ENCODE measurements at places on chromosomes 2 and 18.

DNA sequence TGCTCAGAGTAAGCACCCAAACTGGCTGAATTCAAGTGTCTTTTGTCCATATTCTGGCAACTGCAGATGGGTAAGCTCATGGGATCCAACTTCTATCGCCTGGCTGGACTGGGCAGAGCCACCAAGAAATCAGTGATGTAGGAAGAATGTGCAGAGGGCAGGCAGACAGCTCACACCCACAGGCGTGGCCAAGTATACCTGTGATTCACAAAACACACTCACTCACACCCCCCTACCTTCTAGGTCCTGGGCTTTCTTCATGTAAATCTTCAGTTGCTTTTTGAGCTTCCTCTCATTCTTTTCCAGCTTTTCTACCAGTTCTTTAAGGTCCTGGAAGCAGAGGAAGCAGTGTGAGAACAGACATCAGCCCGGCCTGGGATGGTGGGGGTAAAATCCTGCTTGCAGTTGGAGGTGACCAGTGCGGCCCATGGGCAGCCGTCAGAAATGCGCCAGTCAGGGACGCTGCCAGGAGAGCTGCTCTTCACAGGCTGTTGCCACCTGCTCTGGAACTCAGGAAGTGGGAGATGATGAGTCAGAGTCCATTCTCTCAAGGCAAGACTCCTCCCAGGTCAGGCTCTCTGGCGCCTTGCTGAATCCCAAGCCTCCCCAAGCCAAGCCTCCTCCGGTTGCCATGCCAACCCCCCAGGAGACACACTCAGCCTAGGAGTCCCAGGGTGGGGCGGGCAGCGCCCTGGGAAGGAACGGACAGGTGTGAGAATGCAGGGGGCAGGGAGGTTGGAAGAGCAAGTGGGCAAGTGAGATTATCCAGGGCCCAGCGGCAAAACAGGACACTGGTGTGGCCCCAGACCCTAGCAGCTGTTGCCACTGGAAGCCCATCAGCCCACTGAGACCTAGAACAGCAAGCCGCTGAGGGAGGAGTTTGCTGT lies 36.2 kb upstream of the ACAA2 start:
- DNase-seq = peak; percentile 20

DNA sequence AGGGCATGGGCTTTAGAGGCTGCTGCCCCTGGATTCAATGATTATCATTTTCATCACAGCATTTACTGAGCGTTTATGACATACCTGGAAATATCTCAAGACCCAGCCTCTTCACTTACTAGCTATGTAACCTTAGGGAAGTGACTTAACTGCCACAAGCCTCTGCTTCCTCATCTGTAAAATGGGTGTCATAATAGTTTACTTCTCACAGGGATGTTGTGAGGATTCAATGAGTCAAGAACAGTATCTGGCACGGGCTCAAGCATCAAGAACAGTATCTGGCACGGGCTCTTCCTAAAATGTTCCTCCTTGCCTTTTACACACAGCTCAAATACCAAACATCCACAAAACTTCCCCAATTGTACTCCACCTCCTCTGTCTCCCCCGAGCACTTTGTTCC lies 31.4 kb downstream of the LGALSL start:
- no peak for DNase-seq

DNA sequence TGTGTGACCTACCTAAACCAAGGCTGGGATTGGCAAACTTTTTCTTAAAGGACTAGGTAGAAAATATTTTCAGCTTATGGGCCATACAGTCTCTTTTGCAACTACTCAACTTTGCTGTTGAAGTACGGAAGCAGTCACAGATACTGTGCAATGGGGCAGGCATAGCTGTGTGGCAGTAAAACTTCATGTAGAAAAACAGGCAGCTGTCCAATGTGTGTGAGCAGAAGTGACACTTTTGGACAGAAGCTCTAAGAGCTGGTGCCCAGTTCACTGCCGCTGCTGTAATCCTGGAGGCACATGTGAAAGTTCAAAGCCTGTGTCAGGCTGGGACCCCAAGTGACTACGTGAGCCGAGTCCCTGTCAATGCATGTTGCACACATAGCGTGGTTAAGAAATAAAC lies 46.7 kb downstream of the MAPK4 start:
- DNase-seq = no peak

DNA sequence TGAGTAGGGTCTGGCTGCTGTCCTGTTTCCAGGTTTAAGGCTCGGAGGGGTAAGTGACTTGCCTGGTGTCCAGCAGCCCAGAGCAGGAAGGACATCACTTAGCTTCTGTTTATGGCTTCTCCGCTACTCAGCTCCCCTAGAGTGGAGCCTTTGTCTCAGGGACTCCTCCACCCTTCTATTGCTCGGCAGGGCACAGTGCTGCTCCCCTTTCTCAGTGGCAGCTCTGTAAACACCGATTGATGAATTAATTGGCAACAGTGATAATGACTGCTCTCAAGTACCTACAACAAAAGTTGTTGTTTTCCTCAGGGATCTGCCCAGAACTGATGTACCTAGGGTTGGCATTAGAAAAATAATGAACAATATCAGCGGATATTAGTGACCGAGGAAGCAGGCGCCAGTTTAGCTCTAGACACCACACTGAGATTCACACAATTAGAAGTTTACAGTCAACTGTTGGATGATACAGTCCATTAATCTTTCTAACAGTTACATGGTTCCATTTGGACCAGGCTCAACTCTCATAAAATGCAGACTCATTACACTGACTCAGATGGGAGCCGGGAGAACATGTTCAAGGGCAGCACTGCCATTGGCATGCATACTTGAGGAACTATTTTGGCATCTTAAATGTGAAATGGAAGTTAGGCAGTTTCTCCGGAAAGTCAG lies 265.7 kb downstream of the MTX2 start:
- no peak for DNase-seq

DNA sequence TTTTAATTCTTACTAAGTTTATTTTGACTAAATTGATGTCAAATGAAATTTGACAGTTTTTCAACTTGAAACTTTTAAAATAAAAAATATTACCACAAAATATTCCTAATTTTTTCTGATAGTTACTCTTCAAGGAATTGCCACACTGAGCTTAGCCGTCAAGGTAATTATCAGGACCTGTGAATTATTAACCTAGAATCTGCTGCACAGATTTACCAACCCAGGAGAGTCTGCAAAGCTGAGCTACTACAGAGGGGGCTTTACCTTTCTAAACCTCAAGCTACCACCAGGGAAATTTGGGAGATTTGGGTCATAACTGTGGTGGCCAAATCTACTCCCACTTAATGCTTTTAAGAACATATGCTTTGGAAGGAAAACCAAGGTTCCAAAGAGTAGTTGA lies 324.6 kb downstream of the CCDC178 start:
- DNase-seq = no peak

- DNase-seq = no peak
Observed at GRCh38 chr2:239833269-239834109, 191.7 kb downstream of the NDUFA10 start.

DNA sequence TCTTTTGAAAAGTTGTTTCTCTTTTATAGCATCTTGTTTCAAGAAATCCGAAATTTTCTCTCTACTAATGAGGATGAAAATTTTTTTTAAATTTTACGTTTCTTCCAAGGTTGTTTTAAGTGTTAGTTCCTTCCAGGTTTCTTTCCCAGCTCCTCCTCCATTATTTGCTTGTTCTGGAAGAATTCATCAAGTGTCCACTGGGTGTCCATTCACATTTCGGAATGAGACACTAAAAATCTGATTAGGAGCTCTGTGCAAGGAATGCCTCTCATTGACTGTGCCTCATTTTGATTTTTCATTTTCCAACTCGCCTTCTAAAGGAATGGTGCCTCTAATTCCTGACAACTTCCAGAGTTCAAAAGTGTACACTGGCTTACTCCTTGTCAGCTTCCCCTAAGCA lies 6.1 kb downstream of the SP100 start:
- DNase-seq = no peak

DNA sequence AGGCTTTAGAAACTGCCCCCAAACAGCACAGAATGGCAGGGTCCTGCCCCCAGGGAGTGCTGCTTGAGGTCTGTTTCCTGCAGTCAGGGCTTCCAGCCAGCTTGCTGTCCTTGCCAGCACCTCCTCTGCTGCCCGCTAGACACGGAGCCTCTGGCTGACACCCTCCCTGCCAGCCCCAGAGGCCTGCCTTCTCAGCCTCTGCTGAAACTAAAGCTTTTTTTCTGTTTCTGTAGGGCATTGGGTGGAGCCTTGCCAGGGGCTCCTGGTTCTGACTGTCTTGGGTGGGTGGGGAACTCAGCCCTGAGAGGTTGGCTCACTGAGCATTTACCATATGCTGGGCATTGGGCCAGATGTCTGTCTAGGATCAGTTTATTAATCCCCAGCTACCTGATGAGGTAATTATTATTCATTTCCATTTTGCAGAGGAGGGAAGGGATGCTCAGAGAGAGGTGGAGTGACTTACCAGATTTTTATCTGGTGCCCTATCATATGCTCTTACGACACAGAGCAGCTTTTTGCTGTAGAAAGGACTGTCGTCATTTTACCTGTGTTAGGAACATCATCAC lies 35.4 kb downstream of the INPP4A start:
- DNase-seq = peak; percentile 78

GRCh38 chr2:44321360-44321759 lies 39.9 kb downstream of the PREPL start:
- DNase-seq = no peak

GRCh38 chr2:42050703-42051542 lies 3.1 kb downstream of the PKDCC start:
- DNase-seq = no peak

DNA sequence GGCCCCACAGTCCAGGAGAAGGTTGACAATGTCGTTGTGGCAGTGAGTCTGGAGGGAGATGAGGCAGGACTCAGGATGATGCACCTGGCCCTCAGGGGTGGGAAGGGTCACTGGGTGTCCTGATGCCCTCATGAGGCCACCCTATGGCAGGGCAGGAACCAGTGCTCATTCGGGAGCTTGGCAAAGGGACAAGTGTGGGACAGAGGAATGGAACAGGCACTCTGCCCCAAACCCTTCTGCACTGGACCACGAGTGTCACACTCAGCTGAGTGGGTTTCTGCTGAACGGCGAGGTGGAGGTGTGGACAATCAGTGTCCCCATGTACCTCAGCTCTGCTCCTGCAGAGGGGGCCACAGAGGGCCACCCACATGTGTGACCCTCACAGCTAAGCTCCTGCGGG lies 32.0 kb downstream of the ANKMY1 start:
- no peak for DNase-seq

DNA sequence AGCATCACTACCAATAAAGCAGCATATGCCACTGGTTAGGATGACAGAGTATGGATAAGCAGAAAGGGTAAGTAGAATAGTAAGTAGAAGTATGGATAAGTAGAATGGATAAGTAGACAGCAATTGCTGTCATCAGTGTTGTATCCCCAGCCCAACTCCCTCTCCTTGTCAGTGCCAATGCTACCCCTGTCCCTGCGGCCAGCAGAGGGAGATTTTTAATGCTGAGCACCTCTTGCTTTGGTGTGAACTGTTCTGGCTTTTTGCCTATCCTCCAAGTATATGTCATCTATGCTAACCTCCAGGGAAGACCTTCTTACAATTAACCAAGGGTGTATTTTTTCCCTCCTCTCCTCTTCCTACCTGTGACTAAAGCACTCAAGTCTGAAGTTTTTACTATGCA lies 136.7 kb upstream of the SPHKAP start:
- DNase-seq = no peak

DNA sequence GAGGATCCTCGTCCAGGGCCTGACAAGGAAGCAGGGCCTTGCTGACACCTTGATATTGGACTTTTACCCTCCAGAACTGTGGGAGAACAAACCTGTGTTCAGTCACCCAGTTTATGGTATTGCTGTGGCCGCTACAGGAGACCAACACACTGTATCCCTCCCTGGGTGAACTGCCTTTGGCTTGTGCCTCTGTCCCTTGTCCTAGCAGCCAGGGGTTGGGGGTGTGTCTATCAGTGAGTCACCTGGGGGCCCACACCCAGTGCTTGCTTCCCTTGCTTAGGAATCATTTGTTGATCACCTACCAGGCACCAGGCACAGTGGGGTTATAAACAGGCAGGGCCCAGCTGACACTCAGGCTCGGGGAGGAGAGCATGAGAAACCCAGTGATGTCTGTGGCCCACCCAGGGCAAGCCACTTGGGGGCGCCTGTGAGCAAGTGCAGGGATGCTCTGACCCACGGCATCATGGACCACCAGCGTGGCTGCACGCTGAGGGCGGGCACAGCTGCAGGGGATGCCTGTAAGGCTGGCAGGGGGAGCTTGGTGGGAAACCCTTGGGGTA lies 17.1 kb downstream of the TMEM185B start:
- no peak for DNase-seq

- no peak for DNase-seq
Observed at GRCh38 chr2:234533626-234534025, 36.7 kb upstream of the ARL4C start.

GRCh38 chr2:62968168-62968567 lies 82.5 kb upstream of the OTX1 start:
- no peak for DNase-seq

DNA sequence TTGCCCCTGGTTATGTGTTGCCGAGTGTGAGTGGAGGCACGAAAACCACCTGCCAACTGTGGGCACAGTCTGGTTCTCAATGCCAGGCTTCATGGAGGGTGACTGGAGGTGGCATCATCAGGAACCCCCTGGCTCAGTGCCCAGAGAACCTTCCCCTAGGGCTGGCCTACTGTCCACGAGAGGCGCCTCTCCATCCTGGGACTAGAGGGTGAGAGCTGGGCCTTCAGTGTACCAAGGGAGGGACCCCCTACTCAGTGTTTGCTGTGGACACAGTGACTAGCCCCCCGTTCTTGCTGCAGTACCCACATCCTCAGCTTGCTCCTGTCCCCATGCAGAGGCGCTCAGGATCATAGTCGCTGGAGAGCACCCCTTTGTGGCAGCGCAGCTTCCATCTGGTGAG lies 202.6 kb downstream of the HDAC4 start:
- DNase-seq = no peak
